ENCODE measurements at places on chromosomes 1 and 21.

GRCh38 chr1:231272880-231273279, 31.9 kb downstream of the GNPAT start:
- no peak for DNase-seq

- no peak for DNase-seq
Measured at GRCh38 chr21:17693801-17694200, 81.1 kb upstream of the BTG3 start.

DNA sequence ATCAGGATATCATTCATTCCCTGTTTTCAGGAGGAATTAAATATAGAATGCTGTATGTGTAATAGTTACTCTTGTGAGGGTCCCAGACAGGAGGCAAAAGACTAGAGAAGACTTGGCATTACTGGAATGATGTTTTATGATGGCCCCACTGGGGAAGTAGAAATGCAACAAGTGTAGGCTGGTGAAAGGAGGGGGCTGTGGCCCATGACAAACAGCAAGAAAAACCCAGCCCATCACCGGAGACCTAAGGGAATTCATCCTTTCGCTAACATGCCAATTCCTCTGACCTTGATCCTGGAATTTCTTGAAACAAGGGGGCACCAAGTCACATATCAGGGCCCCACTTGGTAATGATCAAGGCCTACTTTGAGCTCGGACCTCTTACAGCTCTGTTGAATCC, 5.5 kb upstream of the IFNGR2 start:
- no peak for DNase-seq

GRCh38 chr1:89527256-89527655, 2.6 kb downstream of the LRRC8B start:
- DNase-seq, result no peak

DNA sequence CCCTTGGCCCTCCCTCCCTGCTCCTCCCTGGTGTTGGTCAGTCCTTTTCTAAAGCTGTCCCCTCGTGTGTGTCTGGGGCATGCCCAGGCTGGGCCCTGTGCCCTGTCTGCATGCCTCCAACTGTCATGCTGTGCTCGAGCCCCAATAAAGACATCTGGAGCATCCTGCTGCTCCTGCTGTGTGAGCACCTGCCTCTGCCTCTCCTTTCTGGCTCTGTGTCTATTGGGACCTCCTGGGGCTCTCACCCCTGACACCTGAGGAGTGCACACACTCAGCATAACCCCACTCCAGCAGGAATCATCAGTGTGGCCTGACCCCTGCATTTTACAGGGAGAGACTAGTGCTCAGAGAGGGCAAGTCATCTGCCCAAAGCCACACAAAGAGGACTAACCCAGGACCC, 23.7 kb downstream of the KCNC4 start:
- no peak for DNase-seq

Measured in stimulated activated CD4-positive, alpha-beta T cell treated with anti-CD3 and anti-CD28 coated beads, Interleukin-2, amount 100 ng/mL, for 48 hours (primary cell).